ENCODE measurements at places on chromosomes 6 and 20. TPM values are rescaled to one million over a fixed set of nuclear protein-coding genes. Genes with fewer than 3 reads are reported as not detected.

GRCh38 chr6:45265246-45265645 is 62.9 kb upstream of the RUNX2 start:
- DNase-seq, result no peak

The GINS1 gene
- 26.6 TPM for total RNA-seq

GRCh38 chr6:137494281-137494987 is at the start of gene OLIG3:
OLIG3 (minus strand) TSS chr6:137494394; CDS start chr6:137494170, 224 bp downstream.
- no peak for DNase-seq

DNA sequence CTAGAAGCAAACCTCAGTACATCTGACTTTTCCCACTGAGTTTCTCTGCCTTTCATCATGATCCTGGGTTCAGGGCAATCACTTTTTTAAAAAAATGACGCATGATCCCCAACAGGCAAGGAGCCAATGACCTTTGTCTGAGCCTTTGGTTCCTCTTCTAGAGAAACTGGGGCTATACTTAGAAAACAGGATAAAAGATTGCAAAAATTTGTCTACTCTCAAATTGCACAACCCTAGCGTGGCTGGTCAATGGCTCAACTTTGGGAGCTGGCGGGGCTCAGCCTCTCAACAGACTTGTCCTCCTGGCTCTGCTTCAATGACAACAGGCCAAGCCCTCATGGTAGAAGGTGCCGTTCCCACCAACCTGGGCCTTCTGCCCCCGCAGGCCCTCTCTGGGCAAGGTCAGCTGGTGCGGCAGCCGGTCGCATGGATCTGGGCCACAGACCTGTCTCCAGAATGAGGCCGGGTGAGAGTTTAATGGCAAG is 48.7 kb downstream of the PDYN start:
- DNase-seq, result no peak

DNA sequence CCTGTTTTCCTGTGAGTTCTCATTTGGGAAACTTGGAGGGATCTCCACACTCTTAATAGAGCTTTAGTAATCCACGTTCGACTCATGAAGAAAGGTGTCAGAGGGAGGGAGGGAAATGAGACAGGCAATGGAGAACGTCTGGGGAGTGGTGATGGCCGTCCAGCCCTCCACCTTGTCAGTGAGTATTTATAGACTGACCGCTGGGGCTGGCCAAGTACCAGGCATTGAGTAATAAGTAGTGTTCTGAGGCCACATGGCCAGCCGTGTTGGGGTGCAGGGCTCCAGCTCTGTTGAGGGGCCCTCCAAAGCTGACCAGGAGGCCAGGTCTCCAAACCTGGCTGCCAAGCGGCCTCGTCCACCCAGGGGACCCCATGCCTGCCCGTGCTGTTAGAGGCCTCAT is 11.3 kb upstream of the DSN1 start:
- no peak for DNase-seq

The PHF10 gene
- total RNA-seq, result 21.7 TPM

DNA sequence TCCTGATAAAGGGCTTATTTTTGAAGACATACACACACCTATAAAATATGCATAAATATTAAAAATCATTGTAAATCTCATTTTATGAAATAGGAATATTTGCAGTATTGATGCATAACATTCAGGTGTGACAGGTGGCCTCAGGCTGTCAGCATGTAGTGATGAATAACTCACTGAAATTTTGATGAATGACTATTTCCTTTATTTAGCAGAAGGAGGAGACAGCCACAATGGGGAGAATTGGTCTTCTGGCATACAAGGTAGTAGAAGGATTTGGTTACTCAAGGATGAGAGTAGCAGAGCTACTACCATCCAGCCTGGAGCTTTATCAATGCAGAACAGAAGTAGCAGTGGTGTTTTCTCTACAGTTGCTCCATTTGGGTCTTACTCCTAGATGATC is 47.2 kb downstream of the RGS17 start:
- no peak for DNase-seq

The MUCL3 gene
- total RNA-seq, result not detected

The IBTK gene
- total RNA-seq, result 25.9 TPM

DNA sequence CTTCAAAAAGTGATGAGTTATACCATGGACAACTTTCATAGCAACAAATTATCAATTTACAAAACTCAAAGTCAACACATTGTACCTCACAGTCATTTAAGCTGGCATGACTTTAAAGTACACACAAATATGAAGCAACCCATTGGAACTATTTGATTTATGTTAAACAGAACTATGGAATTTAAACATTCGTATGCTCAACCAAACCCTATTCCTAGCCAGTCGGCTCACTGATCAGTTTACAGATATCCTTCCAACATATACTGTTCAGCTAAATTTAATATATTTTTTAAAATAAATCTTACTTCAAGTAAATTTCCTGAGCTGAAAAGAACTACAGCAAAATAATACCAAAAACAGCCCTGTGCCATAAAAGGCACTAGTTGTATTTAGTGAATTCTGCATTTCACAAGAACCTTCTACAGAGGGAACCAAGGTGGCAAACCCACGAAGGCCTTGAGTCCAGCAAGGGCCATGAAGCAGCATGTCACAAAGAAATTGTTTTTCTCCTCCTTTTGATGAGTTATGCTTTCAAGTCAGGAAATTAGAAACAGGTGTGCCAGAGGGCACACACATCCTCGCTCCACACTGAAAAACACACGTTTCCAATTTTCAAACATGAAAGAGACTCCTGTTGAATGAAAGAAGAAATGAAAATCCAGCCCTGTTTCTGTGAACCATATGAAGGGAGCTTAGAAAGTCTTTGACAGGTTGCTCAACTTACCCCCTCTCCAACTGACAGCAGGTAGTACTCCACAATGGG is 122.8 kb downstream of the TASP1 start:
- no peak for DNase-seq

The COL12A1 gene
- total RNA-seq, result 12.5 TPM

All from PC-9 (cell line).